ENCODE measurements at places on chromosomes 16 and 17. TPM values are rescaled to one million over a fixed set of nuclear protein-coding genes. Genes with fewer than 3 reads are reported as not detected.
A peak's percentile ranks its signal among the peaks of the same experiment; 100 is the strongest.

The KRTAP16-1 gene
- not detected for total RNA-seq

DNA sequence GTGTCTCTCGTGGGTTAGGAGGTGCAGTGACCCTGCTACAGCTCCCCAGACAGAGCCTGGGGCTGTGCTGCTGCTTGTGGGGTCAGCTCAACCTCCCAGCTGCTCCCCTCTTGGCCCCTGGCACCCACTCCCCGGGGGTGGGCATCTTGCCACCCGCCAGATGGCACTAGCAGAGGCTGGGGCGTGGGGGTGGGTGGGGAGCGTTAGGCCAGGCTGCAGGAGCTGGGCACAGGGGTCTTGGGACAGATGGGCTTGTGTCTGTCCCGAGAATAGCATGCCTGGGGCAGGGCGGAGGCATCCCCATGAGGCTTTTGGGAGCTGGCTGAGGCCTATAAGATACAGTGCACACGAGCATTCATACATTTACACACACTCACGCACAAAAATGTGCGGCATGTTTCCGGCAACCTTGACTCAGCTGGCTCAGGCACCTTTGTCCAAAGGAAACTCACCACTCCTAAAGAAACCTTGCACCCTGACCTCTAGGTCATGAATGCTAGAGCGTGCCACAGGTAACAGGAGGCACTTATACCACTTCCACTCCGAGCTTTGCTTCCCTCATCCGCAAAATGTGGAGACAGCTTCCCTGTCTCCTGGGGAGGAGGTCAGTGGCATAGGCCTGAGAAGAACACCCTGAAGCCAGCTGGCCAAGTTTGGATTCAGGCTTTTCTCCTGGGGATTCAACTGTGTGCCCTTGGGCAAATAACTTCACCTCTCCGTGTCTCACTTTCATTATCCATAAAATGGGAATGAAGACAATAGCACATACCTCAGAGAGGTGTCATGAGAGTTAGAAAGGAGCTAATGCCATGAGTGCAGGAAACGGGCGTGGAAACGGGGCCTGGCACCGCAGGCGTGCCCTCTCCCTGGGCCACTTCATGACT is 78.9 kb upstream of the LHX1 start:
- no peak for DNase-seq

DNA sequence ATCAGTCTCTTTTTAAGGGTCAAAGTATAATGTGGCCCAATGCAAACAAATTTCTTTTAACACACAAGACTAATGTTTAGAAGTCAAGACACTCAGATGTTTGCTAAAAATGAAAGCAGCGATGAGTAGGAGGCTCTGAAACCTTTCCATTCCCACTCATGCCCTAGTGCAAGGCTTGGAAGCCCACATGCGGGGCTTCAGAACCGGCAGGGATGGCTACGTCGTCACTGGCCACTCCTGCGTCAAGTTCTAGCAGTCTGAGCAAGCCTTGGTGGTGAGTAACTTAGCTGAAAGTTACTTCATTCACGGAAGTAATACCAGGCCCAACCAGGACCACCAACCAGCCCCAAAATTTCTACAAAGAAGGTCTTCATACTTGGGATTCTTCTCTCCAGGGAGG is 14.8 kb upstream of the TMED6 start:
- no peak for DNase-seq

DNA sequence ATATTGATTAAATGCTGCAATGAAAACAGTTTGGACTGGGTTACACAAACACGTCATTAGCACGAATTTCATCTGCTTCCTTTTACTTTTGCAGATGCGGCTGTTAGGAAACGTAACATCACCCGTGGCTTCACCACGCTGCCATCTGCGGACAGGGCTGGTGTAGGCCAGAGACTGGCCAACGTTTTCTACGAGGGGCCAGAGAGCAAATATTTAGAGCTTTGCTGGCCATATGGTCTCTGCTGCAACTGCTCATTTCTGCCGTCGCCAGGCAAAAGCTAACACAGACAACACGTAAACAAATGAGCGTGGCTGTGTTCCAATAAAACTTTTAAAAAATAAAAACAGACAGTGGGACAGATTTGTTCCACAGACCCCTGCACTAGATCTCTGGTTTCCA is 96.6 kb downstream of the ENGASE start:
- DNase-seq, result no peak

- no peak for DNase-seq
Observed at GRCh38 chr16:14462811-14463210, 167.2 kb downstream of the PARN start.

DNA sequence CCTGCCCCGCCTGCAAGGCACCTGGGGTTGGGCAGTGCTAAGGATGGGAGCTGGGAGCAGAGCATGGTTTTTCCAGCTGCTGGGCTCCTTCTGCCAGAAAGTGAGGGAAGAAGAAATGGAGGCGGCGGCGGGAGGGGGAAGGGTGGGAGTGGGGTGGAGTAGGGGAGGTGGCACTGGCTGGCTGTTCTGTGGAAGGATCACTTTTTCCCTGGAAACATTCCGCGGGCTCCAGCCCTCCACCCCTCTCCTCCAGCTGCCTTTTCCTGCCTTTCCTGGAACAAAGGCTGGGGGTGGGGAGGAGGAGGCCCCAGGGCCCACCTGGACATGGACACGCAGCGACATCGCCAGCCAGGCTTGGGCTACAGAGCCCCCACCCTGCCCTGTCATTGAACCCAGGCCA is 41.1 kb downstream of the CFAP20 start:
- no peak for DNase-seq

- no peak for DNase-seq
Observed at GRCh38 chr16:27107185-27107592, 40.5 kb downstream of the C16orf82 start.

The CACNG4 gene
- total RNA-seq, result 34.8 TPM

The MYH8 gene
- total RNA-seq, result 0.27 TPM

The KIAA0513 gene
- total RNA-seq, result 32.9 TPM

- DNase-seq, result no peak
Observed at GRCh38 chr16:10571354-10571753, 9.0 kb downstream of the EMP2 start.

DNA sequence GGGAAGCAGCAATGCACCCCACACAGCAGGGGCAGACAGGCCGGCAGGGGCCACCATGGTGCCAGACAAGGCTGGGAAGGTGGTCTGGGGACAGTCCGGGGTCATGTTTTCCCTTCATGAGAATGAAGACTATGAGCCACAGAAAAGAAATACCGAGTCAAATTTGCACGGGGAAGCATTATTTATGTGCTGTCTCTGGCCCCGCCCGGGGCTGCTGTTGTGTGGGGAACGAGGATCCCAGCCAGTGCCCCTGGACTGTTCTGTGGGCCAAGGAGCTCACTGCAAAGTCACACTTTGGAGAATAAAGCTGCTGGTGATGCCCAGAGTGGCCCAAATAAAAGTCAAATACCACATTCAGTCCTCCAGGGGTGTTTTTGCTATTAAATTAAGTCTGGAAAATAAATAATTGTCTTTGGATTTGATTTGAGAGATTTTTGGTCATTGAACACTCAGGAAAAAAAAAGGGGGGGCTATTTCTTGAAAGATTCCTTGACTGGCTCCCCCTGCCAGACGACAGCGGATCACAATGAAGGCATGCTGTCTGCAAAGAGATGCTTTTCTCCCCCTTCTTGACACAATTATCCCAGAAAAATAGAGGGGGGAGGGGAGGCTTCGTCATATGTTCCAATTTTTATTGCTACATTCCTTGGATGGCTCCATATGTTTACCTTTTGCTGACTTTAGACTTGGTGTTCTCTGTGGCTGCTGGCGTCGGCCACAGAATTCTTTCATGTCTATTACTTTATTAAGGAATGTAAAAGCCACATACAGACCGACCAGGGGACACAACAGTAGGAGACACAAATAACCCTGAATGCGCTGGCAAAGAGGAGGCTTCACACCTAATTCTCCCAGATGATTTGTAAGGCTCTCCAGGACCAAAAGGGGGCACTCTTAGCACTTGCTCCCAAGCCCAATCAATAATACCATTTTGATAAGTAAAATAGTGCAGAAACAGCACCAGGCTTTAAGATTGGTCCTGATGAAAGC is 27.1 kb upstream of the ANKFN1 start:
- DNase-seq, result no peak

GRCh38 chr17:77343031-77343800 is 202.4 kb downstream of the SEC14L1 start:
- no peak for DNase-seq

The DECR2 gene
- total RNA-seq, result 5.6 TPM

The CD2BP2 gene
- 26.3 TPM for total RNA-seq

DNA sequence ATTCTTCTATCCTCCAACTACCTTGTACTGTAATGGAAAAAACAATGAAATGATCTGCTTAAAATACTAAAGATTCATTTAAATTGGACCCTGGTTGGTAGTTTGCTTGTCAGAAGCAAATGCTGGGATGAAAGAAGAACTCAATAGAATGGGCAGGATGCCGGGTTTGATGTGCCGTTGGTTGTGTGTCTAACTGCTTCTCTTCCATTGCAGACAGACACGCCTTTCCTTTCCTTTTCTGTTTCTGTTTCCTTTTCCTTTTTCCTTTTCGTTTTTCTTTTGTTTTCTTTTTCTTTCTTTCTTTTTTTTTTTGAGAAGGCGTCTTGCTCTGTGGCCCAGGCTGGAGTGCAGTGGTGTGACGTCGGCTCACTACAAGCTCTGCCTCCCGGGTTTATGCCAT is 64.6 kb downstream of the PLCG2 start:
- DNase-seq, result no peak

DNA sequence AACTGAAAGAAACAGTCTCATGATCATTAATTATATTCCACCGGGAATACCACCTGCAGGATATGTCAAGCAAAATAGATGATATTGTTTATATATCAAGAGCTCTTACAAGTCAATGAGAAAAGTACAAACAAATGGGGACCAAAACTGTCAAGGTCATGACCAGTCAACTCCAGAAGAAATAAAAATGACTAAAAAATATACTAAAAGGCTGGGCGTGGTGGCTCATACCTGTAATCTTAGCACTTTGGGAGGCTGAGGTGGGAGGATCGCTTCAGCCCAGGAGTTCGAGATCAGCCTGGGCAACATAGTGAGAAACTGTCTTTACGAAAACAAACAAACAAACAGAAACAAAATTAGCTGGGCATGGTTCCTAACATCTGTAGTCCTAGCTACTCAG is 49.8 kb upstream of the SCNN1B start:
- DNase-seq, result no peak

DNA sequence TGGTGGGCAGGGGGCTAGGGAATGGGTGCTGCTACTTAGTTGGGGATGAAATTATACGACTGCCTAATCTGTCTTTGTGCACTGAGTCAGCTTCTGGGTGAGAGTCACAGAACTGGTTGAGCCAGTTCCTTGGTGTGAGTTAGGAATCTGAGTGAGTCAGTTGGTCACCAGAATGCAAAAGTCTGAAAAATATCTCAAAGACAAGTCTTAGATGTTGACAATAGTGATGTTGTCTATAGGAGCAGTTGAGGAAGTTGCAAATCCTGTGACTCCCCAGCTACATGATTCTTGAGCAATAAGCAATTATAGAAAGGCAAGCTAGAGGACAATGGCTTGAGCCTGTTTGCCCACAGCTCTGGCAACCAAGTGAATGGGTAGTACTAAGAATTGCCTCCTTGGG is 399.2 kb downstream of the CNTNAP4 start:
- DNase-seq, result no peak

DNA sequence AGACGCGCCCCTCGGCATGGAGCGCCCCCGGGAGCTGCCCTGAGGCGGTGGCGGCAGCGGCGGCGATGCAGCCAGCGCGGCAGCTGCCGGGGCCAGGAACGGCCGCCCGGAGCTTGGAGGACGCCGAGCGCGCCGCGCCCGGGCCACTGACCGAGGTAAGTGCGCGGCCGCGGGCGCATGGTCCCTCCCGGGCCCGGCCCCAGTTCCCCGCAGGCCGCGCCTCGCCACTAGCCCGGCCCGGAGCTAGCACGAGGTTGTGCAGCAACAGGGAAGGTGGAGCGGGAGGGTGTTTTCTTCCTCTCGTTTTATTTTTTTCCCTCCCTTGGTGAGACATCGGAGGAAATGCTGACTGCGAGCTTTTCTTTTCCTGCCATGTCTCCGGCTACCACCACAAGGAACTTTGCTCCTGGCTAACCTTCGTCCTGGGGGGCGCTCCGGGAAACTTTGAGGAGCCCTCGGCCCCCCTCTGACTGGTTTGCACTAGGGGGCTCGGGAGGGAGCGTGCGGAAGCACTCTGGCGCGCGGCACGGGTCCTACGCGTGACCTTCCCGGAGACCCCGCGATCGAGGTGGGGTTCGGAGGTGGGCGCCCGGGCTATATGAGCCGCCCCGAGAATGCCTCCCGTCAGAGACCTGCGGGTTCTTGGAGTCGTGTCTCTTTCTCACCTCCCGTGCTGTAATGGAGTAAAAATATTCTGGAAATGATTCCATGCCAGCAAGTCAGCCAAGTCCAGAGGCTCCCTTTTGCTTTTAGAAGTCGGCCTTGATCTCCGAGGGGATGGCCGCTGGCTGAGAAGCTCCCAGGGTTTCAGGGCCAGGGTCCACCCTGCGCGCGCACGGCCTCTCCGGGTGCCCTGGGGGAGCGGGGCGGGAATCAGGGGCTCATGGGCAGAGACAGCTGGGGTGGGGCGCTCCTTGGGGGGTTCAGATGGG is 868 bp downstream of the KCNJ12 start:
- DNase-seq, result no peak

- no peak for DNase-seq
Observed at GRCh38 chr16:57637020-57637419, 8.6 kb downstream of the ADGRG1 start.

- DNase-seq, result peak; percentile 48
Observed at GRCh38 chr16:27237219-27238015, 31.2 kb downstream of the NSMCE1 start.

The NOTUM gene
- 0.27 TPM for total RNA-seq

The CRISPLD2 gene
- 4.8 TPM for total RNA-seq

The TBL3 gene
- 10.1 TPM for total RNA-seq
